ENCODE measurements at places on chromosomes 6 and 20.

GRCh38 chr6:81999270-81999669 is 246.8 kb upstream of the TENT5A start:
- no peak for DNase-seq

DNA sequence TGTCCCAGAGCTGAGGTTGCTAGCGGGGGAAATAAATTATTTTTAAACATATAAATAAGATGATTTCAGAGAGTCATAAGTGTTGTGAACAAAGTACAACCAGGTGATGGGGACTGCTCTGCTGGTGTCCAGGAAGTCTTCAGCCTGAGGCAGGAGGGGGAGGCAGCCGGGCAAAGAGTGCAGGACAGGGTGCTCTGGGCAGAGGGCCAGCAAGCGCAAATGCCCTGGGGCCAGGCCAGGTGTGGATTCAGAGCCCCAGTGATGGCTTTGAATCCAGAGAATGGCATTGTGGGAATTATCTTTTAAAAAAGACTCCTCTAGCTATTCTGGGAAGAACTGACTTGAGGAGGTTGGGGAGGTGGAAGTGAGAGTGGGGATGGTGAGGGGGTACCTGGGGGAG is 1.6 kb downstream of the CLPSL1 start:
- DNase-seq, result no peak

DNA sequence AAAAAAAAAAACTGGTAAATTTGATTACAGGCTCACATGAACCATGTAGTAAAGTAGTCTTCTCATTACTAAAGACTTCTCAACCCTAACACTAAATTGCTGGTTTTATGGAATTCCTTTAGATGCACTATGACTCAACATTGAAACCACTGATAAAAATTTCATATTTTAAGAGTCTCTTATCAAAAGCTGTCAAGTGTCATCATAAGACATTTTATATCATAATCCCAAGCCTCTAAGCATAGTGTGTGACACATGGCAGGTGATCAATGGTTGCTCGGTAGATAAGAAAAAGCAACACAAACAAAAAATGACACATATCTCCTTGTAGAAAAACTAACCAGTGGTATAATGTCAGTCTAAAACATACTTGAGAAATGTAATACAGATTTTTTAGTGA is 258.4 kb downstream of the RNGTT start:
- no peak for DNase-seq

DNA sequence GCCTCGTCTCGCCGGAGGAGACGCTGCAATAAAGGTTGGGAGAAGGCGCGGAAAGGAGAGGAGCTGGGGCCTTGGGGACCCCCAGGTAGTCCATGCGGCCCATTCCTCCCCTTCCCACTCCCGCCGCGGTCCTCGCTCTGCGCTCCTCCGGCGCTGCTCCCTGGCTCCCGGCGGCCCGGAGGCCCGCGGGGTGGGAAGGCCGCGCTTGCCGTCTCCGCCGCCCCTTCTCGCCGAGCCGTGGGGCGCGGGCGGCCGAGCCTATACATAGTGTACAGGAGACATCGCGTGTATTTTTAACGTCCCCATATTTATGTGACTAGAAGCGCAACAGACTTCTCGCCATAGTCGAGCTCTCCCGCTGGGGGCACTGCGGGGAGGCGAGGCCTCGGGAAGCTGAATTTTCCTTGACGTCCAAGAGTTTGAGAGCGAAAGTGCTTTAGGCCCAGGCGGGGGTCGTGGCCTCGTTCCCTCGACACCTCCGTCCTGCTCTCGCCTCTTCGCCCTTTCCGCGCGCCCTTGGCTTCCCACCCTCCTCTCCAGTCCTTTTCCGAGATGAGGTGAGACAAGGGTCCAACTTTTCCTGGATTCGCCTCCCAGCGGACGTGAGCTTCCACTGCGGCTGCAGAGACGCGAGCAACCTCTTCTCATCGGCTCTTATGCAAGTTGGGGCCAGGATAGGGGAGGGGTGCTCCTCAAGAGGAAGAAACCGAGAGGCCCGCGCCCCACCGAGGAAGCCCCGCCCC is 29.0 kb downstream of the SLC12A5 start:
- peak; percentile 68 for DNase-seq

DNA sequence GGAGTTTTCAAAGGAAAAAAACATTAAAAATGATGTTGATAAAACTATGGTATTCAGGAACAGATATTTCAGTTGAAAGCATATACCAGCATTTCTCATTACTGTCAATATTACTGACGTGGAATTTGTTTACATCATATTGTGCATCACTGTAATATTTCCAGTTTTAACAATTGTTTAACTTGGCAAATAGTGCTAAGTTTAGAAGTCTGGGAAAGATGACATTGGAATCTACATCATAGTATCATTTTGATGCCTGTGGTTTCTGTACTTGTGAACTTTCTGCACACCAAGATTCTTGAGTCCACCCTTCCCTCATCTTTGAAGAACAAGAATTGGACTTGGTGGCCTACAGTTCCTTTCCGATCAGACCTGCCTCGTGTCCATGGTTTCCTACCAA is 98.1 kb downstream of the RALGAPA2 start:
- no peak for DNase-seq

DNA sequence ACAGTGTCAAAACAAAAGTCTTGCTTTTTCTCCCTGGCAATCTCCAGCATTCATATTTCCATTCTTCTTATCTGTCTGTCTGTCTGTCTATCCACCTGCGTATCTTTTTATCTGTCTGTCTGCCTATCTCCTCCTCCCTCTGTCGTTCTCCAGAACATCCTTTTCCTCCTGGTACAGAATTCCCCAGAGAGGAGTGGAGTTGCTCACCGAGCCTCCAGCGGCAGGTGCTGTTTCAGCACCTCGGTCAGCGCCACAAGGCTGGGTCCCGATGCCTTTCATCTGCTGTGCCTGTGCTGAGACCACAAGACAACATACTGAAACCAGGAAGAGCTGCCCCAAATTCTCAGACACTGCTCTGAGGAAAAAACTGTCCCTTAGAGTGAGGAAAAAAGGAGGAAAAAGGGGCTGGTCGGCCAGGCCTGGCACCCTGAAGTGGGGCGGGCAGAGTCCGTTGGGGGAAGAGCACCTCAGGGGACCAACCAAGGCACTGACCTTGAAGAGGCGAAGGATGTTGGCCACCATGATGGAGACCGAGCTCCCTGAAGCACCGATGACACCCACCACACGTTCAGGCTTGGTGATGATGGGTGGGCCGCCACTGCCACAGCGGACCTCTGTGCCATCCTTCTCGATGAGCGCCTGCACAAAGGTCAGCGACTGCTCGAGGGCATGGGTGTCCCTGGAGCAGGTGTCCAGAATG is 13.3 kb downstream of the GRM4 start:
- DNase-seq, result peak; percentile 63

DNA sequence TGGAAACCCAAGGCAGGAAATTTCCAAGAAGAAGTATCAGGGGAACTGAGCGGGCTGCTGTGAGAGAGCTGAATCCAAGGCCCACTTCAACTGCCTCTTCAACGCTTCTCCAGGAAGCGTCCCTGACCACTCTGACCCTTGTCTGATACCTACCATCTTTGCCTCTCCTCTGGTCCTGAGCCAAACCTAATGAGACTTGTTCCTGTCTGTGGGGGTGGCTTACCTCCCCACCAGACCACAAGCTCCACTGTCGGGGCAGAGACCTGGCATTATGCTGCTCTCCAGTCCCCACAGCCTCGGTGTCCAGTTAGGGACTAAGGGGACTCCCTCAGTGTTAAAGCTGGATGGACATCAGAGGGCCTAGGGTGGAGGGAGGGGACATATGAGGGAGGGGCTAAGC is 49.7 kb downstream of the LRFN2 start:
- no peak for DNase-seq

- no peak for DNase-seq
Observed at GRCh38 chr6:45541934-45542333, 164.2 kb upstream of the SUPT3H start.

All from GM03348 (cell line).